H1 (cell line): ENCODE measurements at places on chromosomes 11 and 22. TPM values are rescaled to one million over a fixed set of nuclear protein-coding genes. Genes with fewer than 3 reads are reported as not detected.

Gene MUC6
- 0.09 TPM in 1 of 2 replicates, not detected in the other for polyA plus RNA-seq

Gene KCNQ1OT1
- polyA plus RNA-seq: 0.19 and 0.21 TPM in 2 replicates

Gene VPREB1
- not detected in 2 replicates for polyA plus RNA-seq

Gene OTOG
- 0.41 and 0.88 TPM in 2 replicates for polyA plus RNA-seq

Gene MMP13
- not detected in 2 replicates for polyA plus RNA-seq

Gene BEST1
- polyA plus RNA-seq: 0.62 and 1.4 TPM in 2 replicates

- H3K4me1 ChIP-seq: no peaks in the 10 kb centered on the region
- H3K27me3 ChIP-seq: no peaks in the 10 kb centered on the region
- DNase-seq: no peak
- H3K4me3 ChIP-seq: no peak overlapping the region
- no peak overlapping the region for H3K27ac ChIP-seq
Measured at GRCh38 chr11:45554230-45554967, 111.0 kb downstream of the CHST1 start.

- H3K4me1 ChIP-seq: peaks cover 7% of the 10 kb centered on the region; the same call in 1 of the 2 replicates
- H3K36me3 ChIP-seq: peaks cover 80% of the 10 kb centered on the region
- no peak for DNase-seq
- H3K4me3 ChIP-seq: no peak overlapping the region
- no peak overlapping the region for H3K27ac ChIP-seq
Measured at GRCh38 chr11:70420008-70420464, 21.7 kb downstream of the CTTN start.

DNA sequence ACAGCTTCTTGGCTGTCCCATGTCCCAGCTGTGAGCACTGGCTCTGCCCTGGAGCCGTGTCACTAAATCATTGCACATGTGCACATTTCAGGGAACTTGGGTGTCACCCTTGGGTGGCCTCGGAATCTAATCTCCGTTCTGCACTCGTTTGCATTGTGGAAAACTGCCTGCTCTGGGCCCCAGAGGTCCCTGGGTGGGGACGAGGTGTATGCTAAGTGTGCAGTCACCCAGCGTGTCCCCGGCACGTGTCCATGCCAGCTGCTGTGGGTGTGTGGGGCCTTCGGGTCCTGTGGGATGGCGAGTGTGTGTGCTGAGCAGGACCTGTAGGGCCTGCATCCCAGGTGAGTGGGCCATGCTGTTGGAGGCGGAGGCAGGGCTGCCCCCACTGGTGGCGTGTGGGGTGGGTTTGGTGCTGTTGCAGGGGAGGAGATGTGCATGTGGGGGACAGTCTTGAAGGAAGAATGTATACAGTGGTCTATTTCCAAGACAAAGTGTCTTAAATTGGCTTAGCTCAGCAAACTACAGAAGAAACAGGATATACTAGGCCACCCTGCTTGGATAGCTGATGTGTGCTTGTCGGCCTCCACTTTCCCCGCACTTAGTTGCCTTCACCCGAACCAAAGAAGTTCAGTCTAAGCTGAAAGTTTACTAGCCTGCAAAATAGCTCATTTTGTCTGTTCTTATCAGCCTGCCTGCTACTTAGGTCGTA is 14.6 kb downstream of the TANGO2 start:
- H3K27ac ChIP-seq: no peak overlapping the region
- DNase-seq: no peak
- H3K27me3 ChIP-seq: no peaks in the 10 kb centered on the region
- no peaks in the 10 kb centered on the region for H3K36me3 ChIP-seq
- H3K4me3 ChIP-seq: no peak overlapping the region
- H3K4me1 ChIP-seq: no peaks in the 10 kb centered on the region

DNA sequence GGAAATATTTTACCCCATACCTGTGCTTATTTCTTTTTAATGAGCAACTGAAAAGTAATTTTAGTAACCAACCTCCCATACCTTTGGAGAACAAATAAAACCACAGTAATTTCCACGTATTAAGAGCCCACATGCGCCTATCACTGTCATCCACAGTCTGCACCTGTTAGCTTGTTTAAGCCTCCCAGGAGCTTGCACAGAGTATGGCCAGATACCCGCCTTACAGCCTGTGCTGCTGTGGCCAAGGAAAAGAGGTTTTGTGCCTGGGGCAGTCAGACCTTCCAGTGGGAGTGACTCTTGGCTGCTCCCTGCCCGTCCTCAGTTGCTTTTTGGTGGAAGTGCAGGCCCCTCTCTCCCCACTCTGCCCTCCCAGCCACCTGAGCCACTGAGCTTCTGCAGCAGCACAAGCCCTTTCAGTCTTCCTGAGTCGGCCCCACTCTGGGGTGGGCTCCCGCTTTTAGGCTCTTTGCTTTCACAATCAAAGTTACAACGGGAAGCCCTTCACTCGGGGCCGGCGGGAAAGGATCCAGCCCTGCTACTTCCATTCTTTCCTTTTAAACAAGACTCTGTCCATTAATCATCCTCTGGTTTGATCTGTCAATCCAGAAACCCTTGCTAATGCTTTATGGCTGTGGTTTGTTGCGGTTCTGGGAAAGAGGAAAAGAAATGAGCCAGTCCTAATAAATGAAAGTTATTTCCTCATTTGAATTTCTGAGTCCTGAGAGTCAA is 308.8 kb downstream of the TBC1D22A start:
- no peak overlapping the region for H3K27ac ChIP-seq
- H3K27me3 ChIP-seq: no peaks in the 10 kb centered on the region
- DNase-seq: no peak
- no peaks in the 10 kb centered on the region; the same call in 1 of the 2 replicates for H3K4me1 ChIP-seq

DNA sequence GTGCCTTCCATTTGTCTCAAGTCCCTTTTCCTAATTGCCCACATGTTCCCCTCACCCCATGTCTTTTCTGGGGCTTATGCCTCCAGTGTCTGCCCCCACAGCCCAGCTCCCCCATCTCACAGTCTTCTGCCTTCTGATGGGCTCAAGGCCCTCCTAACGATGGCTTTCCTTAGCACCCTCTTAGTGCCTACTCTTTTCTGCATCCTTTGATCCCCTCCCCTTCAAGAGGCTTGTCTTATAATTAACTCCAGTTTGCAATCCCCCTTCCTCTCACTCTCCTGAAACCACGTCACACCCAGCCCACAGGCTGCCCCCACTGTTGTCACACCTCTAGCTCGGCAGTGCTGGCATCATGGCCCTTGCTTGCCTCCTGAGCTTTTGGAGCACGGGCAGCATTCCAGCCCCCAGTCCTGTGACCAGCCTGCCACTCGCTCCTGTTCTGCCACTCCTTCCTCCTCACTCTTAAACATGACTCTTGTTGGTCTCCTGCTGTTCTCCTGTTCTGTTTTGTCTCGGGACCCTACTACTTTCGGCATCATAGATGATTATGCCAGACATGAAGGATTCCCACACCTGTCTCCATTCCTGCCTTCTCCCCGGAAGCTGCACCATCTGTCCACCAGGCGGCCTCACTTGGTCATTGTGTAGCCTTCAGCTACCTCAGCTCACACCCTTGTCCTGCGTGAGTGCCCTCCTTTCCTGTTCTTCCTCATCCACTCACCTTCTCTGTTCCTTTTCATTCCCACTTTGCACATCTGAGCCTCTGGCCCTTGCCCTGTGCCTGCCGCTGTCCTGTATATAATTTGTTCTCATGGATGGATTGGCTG is 26.1 kb downstream of the UBE2L3 start:
- peaks cover 21% of the 10 kb centered on the region for H3K36me3 ChIP-seq
- no peak overlapping the region for H3K4me3 ChIP-seq
- H3K27me3 ChIP-seq: no peaks in the 10 kb centered on the region
- H3K27ac ChIP-seq: no peak overlapping the region

DNA sequence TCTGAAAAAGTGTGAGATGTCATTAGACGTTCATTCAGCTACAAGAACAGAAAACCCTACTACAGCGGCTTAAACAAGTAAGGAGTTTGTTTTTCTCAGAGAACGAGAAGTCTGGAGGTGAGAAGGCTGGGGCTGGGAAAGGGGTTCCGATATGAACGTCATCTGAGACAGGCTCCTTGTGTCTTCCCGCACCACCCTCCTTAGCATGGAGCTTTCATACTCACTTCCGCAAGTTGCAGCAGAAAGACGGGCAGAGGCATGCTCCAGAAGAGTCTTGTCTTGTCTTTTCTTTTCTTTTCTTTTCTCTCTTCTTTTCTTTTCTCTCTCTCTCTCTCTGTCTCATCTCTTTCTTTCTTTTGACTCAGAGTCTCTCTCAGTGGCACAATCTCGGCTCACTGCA is 3.6 kb downstream of the TMEM45B start:
- H3K4me3 ChIP-seq: no peak overlapping the region
- no peaks in the 10 kb centered on the region for H3K4me1 ChIP-seq
- DNase-seq: no peak
- no peaks in the 10 kb centered on the region for H3K36me3 ChIP-seq

DNA sequence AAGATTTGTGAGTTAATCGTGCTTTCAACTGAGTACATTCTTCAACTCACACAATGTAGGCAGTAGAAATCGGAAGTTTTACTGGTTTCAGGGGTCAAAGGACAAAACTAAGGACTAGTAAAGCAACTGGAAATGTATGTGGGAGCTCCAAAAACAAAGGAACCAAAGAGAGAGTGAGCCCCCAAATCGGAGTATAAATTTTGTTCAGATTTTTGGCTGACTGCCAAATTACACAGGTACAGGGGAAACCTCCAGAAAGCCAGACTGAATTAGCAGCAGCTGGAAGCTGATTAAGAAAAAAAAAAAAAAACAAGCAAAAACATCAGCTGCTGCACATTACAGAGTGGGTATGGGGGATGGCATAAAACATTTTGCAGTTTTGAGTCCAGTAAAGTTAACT is 75.2 kb upstream of the GNAZ start:
- no peak overlapping the region for H3K4me3 ChIP-seq
- H3K27ac ChIP-seq: no peak overlapping the region
- no peak for DNase-seq
- no peaks in the 10 kb centered on the region for H3K36me3 ChIP-seq
- H3K4me1 ChIP-seq: no peaks in the 10 kb centered on the region

GRCh38 chr22:45905924-45906865 is 70.8 kb downstream of the WNT7B start:
- H3K36me3 ChIP-seq: no peaks in the 10 kb centered on the region
- H3K27me3 ChIP-seq: no peaks in the 10 kb centered on the region
- H3K4me3 ChIP-seq: no peak overlapping the region
- H3K4me1 ChIP-seq: no peaks in the 10 kb centered on the region
- DNase-seq: no peak
- H3K27ac ChIP-seq: no peak overlapping the region

GRCh38 chr11:2777871-2778629 is 78.3 kb upstream of the KCNQ1OT1 start:
- no peak overlapping the region for H3K27ac ChIP-seq
- H3K4me3 ChIP-seq: no peak overlapping the region
- H3K4me1 ChIP-seq: peaks cover 6% of the 10 kb centered on the region; the same call in 1 of the 2 replicates
- DNase-seq: no peak

GRCh38 chr11:114482114-114482513 is 42.8 kb downstream of the REXO2 start:
- no peak overlapping the region for H3K27ac ChIP-seq
- DNase-seq: no peak
- peaks cover 19% of the 10 kb centered on the region for H3K4me1 ChIP-seq

- no peak overlapping the region for H3K27ac ChIP-seq
- H3K27me3 ChIP-seq: no peaks in the 10 kb centered on the region
- DNase-seq: no peak
- H3K36me3 ChIP-seq: no peaks in the 10 kb centered on the region
- H3K4me1 ChIP-seq: peaks cover 2% of the 10 kb centered on the region
Measured at GRCh38 chr11:131823772-131824171, 453.4 kb downstream of the NTM start.

- H3K4me1 ChIP-seq: peaks cover 8% of the 10 kb centered on the region
- H3K27me3 ChIP-seq: no peaks in the 10 kb centered on the region
- DNase-seq: no peak
- no peaks in the 10 kb centered on the region for H3K36me3 ChIP-seq
- H3K27ac ChIP-seq: no peak overlapping the region
Measured at GRCh38 chr11:100674212-100674611, 12.9 kb upstream of the ARHGAP42 start.

GRCh38 chr11:121996574-121996973 is 119.4 kb downstream of the BLID start:
- no peaks in the 10 kb centered on the region for H3K27me3 ChIP-seq
- no peak for DNase-seq
- H3K36me3 ChIP-seq: no peaks in the 10 kb centered on the region
- no peak overlapping the region for H3K4me3 ChIP-seq

- DNase-seq: no peak
- H3K36me3 ChIP-seq: no peaks in the 10 kb centered on the region
- H3K27ac ChIP-seq: no peak overlapping the region
Measured at GRCh38 chr11:92137747-92138146, 86.9 kb upstream of the FAT3 start.

- H3K36me3 ChIP-seq: no peaks in the 10 kb centered on the region
- H3K4me1 ChIP-seq: no peaks in the 10 kb centered on the region
- H3K27me3 ChIP-seq: no peaks in the 10 kb centered on the region
Measured at GRCh38 chr11:62108971-62109404, 14.8 kb upstream of the INCENP start.

DNA sequence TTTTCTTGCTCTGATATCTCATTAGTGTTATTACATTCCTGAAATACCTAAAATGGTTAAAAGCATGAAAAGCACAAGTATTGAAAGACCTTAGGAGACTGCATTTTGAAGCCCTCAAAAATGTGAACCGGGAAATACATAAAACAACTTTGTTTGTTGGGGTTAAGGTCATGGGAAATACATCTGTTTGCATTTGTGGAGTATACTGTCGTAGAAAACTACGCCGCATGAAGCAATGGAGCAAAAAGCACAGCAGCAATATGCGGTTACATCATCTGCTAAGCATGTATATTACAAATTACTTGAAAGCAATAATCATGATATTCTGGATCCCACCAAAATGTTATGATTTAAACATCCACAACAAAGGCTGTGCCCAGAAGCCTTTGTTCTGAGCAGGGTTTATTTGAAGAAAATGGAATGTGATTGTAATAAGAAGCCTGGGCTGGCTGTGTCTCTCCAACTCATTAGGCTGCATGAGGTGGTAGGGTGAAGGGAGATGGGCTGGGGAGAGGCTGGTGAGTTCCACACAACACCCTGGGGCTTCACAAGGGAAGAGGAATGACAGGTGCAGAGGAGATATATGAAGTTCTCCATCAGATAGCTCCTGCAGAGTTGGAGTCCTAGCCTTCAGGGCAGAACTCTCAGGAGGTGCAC is 64.7 kb upstream of the LIN7C start:
- no peak for DNase-seq
- H3K4me1 ChIP-seq: peaks cover 6% of the 10 kb centered on the region
- H3K4me3 ChIP-seq: no peak overlapping the region
- no peaks in the 10 kb centered on the region for H3K36me3 ChIP-seq
- H3K27me3 ChIP-seq: no peaks in the 10 kb centered on the region

DNA sequence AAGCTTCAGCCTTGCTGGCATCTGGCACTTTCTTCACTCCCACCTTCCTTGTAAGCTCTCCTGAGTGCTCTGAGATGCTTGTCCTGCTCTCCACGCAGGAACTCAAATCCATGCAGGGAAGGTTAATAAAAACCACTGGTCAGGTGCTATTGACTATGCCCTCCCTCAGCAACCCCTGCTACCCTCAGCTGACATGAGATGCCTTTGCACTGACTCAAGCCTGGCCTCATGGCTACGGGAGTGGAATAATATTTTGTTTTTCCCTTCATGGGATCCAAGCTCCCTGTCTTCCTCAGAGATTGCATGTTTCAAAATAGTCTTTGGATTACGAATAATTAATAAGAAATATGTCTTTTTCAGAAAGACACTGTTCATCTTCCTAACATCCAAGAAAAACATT is 31.7 kb upstream of the ABCC8 start:
- H3K36me3 ChIP-seq: no peaks in the 10 kb centered on the region
- no peak overlapping the region for H3K27ac ChIP-seq
- no peak overlapping the region for H3K4me3 ChIP-seq
- no peaks in the 10 kb centered on the region for H3K4me1 ChIP-seq
- no peaks in the 10 kb centered on the region for H3K27me3 ChIP-seq
